ENCODE measurements at places on chromosomes 5 and 9. TPM values are rescaled to one million over a fixed set of nuclear protein-coding genes. Genes with fewer than 3 reads are reported as not detected.

Gene CCDC152
- 0.26 TPM for total RNA-seq

Gene SLC36A2
- not detected for total RNA-seq

Gene FOXE1
- 0.07 TPM for total RNA-seq

Gene CDC20B
- total RNA-seq = 0.07 TPM

Gene FAM151B
- 7.4 TPM for total RNA-seq

Gene SLC25A46
- total RNA-seq = 92.3 TPM

Gene CYSRT1
- 0.33 TPM for total RNA-seq

Gene MSX2
- total RNA-seq = 3.8 TPM

Gene ANXA2R
- total RNA-seq = 1.8 TPM

Gene FOXI1
- total RNA-seq = not detected

Gene ARAP3
- total RNA-seq = 4.8 TPM

Gene CXCL14
- total RNA-seq = 0.26 TPM

Gene FOXD4L5
- total RNA-seq = 0.07 TPM

Gene HACD4
- 2.0 TPM for total RNA-seq

Gene RORB
- total RNA-seq = 0.50 TPM

Gene FYB1
- 0.03 TPM for total RNA-seq

Gene FAM200C
- total RNA-seq = 7.2 TPM

Gene HEXB
- 210 TPM for total RNA-seq

Gene TMED7
- total RNA-seq = 381 TPM

Gene IFNK
- not detected for total RNA-seq

Gene CACFD1
- total RNA-seq = 10.9 TPM

Measured in smooth muscle cell of the pulmonary artery (primary cell).